NCI-H1417 (cell line): ENCODE measurements at places on chromosomes 2 and 18.

- peak; percentile 70 for DNase-seq
These were observed 36.2 kb upstream of the TMEFF2 start for GRCh38 chr2:192230889-192231453.

DNA sequence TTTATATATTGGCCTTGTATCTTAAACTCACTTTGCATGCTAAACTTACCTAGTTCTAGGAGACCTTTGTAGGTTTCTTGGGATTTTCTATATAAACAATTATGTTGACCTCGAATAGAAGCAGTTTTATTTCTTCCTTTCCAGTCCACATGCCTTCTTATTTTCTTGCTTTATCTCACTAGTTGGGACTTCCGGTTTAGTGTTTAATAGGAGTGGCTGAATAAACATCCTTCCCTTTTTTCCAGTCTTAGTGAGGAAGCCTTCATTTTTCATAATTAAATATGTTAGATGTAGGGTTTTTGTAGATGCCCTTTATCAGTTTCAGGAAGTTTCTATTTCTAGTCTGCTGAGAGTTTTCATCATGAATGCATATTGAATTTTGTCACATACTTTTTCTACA lies 347.3 kb upstream of the HNRNPA3 start:
- DNase-seq: no peak

DNA sequence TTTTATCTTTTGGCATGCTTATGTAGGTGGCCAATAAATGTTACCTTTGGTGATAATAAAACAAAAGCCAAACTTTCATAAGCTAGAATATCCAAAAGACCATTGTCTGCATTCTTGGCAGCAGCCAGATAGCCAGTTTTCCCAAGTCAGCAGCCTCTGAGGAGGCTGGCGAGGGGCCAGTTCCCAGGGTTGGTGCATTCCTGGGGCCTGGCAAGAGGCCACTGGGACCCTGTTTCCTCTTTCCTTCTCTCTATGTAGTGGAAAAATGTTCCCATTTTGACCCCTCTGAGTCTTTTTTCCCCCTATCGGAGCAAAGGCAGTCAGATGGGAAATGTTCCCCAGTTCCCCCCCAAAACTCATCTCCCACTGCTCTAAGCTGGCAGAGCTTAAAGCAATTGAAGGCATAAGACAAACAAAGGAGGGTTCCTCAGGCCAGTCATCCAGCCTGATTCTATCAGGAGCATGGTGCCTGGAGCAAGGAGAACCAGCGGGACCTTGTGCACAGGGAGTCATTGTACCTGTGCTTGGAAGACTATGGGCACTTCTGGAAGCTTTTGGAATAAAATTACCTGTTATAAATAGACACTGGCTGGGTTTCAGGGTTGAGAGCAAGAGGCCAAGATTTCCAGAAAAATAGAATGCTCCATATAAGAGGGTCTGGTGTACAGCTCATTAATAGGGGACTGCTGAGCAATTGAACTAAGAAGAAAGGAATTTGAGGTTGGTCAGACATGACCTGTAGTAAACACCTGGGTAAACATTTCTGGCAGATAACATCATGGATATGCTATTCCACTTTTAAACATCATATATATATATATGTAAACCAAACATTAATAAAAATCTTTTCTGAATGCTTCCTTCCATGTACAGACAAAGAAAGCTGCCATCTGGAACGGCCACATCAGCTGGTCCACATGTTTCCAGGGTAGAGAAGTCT lies 63.4 kb downstream of the NCKAP5 start:
- no peak for DNase-seq

- DNase-seq: peak; percentile 22
These were observed 265.9 kb upstream of the SPHKAP start for GRCh38 chr2:228447266-228447915.

- no peak for DNase-seq
These were observed 56.4 kb downstream of the ZFP36L2 start for GRCh38 chr2:43169987-43170386.

DNA sequence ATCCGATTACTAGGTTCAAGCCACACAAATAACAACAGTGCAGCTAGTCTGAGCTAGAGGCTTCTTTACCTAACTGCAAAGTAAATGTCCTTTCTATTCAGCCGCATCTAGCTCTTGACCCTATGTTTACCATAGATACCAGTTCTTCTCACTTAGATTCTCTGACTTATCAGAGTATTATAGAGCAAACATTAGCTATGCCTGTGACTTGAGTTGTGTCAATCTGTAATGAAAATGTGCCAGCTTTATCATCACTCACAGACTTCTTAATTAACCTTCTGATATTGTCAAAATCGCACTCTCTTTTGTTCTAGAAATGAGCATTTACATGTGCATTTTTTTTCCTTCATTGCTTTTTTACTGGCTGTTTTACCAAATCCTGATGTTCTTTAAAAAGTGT lies 79.9 kb downstream of the BCL11A start:
- DNase-seq: no peak

DNA sequence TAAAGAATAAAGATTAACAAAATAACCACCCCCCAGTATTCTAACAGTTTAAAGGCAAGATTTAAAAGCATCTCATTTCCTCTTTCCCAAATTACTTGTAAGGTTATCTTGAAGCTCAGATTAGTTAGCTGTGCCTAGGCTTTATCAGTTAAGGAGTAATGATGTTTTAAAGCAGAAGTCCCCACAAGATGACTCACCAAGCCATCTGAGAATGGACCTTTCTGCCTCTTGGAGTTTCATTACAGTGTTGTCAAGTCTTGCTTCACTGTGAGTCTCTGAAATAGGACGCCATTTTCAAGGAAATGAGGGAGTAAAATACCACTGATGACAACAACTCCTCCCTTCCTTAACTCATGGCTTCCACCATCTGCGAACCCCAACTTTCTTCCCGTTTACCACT lies 35.9 kb downstream of the ZNF385B start:
- DNase-seq: no peak

- no peak for DNase-seq
These were observed 506.7 kb downstream of the ARHGAP15 start for GRCh38 chr2:143635936-143636335.

DNA sequence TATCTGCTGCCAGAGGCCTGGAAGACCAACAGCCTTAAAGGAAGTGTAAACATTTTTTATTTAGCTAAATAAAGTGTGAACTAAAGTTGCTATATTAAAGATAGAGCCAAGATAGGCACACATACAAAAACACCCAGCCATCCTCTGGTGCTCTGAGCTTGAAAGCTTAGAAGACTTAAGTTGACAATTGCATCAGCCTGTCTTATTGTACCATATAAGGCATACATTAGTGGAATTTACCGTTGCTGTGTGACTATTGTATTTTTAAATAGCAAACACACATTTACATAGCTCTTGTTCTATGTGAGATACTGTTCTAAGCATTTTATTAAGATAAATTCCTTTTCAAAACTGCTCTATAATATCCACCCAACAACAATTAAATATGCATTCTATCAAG lies 736.6 kb upstream of the ZEB2 start:
- DNase-seq: no peak

GRCh38 chr18:74692367-74693013 lies 94.8 kb downstream of the ZNF407 start:
- DNase-seq: no peak

DNA sequence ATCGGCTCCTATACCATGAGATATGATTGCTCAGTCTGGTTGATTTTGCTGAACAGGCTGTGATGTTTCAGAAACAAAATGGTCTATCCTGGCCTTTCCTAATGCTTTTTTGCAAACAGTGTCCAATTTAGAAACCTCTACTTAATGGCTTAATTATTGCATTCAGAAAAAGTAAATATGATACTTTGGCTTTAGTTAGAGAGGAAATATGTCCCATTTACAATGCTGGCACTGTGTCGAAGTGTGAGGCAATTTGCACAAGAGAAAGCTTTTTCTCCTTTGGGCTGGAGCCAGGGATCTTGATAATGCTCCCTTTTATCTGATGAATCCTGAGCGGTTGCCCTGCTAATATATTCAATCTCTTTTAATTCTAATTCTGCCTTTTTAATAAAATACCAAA lies 418.9 kb downstream of the EPHA4 start:
- no peak for DNase-seq

GRCh38 chr2:68124321-68124720 lies 33.4 kb upstream of the PNO1 start:
- no peak for DNase-seq

GRCh38 chr2:55712477-55713060 lies 18.9 kb upstream of the PNPT1 start:
- DNase-seq: no peak

- no peak for DNase-seq
These were observed 43.3 kb downstream of the LONRF2 start for GRCh38 chr2:100278986-100279385.

DNA sequence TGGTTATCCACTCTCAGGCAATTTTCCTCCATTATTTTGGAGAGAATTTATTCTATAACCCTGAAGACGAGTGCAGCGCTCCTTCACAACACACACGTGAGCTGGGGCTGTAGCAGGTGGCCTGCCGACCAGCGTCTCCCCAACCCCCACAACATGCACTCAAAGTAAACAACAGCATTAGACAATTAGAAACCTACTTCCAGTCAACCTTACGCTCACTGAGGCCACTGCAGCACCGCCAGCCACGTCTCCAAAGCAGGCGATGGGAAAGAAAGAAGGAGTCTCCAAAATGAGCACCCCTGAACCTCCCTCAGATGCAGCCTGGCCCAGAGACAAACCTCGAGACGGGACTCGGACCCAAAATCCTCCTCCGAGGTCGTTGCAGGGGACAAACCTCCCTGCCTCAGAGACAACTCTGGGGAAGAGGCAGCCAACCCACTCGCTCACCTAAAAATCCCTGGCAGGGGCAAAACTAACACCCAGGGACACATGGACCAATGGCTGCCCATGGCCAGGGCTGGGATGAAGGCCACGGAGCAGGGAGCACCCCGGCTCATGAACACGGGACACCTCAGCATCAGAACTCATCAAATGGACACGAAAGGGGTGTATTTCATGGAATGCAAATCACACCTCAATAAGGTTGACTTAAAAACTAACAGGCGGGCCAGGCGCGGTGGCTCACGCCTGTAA lies 2.6 kb downstream of the SLC66A2 start:
- DNase-seq: no peak

GRCh38 chr2:212173756-212174510 lies 364.7 kb downstream of the ERBB4 start:
- no peak for DNase-seq

DNA sequence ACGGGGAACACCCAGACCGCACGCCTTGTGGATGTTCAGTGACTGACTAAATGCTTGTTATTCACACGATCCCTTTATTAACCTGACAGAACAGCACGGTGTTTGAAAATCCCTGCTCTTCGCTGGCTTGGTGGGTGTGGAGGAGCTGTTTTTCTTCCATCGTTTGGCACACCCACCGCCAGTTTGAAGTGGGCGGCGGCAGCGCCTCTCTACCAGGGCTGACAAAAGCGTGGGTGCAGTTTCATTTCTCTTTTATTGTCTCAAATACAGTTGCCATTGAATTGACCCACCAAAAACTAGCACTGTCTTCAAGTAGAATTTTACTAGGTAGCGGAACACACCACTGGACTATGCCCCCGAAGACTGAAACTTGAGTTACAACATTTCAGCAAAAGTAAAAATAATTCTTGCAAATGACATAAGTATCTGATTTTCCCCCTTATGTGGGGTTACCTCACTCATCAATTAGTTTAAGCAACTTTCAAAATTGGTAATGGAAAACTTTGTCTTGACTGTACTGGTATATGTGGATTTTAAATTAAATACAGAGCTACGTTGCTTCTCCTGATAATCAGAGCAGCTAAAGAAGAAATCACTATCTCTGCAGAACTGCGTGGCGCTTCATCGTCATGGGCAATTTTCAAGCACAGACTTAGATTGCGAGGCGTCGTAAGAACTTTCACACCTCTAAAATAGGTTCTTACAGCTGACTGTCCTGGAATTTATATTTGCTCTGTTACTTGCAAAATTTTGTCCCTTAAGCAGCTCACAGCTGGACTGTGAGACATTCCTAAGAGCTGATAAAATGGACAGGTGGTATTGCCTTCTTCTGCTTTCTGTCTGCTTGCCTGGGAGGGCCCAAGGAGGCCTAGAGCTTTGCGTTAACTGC lies 60.9 kb downstream of the LDLRAD4 start:
- DNase-seq: no peak

GRCh38 chr2:164542581-164543021 lies 78.7 kb downstream of the GRB14 start:
- DNase-seq: no peak

GRCh38 chr2:88269836-88270235 lies 99.7 kb downstream of the THNSL2 start:
- no peak for DNase-seq

- no peak for DNase-seq
These were observed 40.3 kb downstream of the TNFRSF11A start for GRCh38 chr18:62365420-62365819.

GRCh38 chr2:97798416-97798815 lies 85.0 kb downstream of the ZAP70 start:
- DNase-seq: no peak
